Calu3 (cell line): ENCODE measurements at places on chromosomes 3 and 15.
A peak's percentile ranks its signal among the peaks of the same experiment; 100 is the strongest.

DNA sequence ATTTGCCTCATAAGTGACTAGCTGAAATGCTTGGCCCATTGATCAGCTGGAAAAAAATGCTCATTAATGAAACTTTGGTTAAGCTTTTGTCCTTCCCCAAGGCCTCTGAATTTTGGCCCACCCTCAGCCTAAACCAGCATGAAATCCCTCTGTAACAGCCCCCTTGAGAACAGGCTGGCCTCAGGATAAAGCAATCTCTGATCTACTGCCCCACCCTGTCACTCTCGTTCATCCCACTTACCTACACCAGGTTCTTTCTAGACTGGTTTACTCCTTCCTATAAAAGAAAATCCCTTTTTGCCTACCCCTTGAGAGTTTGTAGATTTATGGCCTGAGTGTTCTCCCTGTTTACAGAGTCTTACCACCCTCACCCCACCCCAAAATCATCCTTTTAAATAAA lies 3.4 kb upstream of the AEN start:
- H3K27ac ChIP-seq, result no peak overlapping the region
- DNase-seq, result no peak
- H3K4me1 ChIP-seq, result peaks cover 44% of the 10 kb centered on the region
- peaks cover 33% of the 10 kb centered on the region for H3K36me3 ChIP-seq
- no peaks in the 10 kb centered on the region for H3K27me3 ChIP-seq

DNA sequence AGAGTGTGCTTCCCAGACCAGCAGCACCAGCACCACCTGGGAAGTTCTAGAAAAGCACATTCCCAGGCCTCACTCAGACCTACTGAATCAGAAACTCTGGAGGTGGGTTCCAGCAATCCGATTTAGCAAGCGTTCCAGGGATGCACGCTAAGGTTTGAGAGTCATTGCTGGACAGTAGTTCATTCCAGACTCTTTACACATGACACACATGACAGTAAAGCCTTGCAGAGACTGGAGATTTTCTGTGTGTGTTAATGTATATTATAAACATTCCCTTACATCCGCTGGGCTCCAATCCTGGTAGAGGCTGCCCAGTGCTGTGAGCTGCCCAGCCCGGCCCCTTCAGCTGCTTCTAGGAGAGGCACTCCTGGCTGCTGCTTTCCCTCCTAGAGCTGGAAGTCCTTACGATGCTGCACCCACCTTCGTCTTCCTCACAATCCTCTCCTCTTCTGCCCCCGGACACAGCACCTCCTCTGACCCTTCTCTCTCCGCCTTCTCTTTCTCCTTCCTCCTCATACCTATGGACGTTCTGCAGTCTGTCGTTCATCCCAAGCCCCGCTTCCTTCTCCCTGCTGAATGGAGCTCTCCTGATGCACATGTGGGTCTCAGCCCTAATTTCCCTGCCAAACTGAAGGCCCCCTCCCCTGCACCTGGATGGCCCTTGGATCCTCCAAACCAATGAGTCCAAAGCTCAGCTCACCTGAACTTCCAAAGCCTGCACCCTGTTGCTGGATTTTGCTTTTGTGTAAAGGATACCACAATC lies 44.4 kb downstream of the ITGA11 start:
- H3K27me3 ChIP-seq, result peaks cover 36% of the 10 kb centered on the region
- H3K36me3 ChIP-seq, result no peaks in the 10 kb centered on the region
- no peak for DNase-seq
- no peak overlapping the region for H3K27ac ChIP-seq
- no peaks in the 10 kb centered on the region for H3K4me1 ChIP-seq

GRCh38 chr3:39282057-39282456 lies 2.2 kb upstream of the CX3CR1 start:
- H3K36me3 ChIP-seq, result no peaks in the 10 kb centered on the region
- no peak for DNase-seq
- H3K4me3 ChIP-seq, result no peak overlapping the region
- H3K27me3 ChIP-seq, result peaks cover 18% of the 10 kb centered on the region
- no peaks in the 10 kb centered on the region for H3K4me1 ChIP-seq

DNA sequence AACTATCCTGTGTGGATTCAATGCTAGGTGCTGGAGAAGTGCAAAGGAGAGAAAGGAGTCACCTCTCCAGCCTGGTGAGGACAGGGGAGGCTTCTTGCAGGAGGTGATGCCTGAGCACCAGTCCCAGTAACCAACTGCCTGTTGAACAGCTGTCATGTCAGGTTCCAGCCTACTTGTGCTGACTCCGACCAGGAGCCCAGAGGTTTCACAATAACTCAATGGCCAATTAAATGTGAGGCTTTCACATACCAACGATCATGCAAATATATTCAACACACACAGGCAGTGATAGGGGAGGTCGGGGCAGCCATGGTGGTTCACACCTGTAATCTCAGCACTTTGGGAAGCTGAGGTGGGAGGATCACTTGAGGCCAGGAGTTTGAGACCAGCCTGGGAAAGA lies 7.7 kb downstream of the SORD start:
- no peak for DNase-seq
- H3K4me1 ChIP-seq, result peaks cover 16% of the 10 kb centered on the region
- no peak overlapping the region for H3K4me3 ChIP-seq
- no peaks in the 10 kb centered on the region for H3K36me3 ChIP-seq
- H3K27me3 ChIP-seq, result no peaks in the 10 kb centered on the region

DNA sequence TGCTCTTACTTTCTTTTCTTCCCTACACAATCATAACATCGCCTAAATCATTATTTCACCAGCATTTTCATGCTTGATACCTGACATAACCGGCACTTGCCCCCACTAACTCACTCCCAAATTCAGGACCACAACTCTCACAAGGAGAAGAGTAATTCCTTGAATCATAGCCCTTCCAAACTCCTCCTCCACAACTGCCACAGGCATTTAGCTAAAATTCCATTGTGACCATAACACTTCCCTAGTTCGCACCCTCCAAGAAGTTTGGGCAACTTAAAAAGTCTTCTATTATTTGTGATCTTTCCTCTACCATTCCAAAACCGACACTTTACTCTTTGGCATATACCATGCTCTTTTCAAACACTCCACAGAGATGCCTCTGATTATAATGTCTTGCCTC lies 59.4 kb upstream of the XRN1 start:
- H3K4me1 ChIP-seq, result no peaks in the 10 kb centered on the region
- no peak overlapping the region for H3K27ac ChIP-seq

- no peak overlapping the region for H3K27ac ChIP-seq
- H3K27me3 ChIP-seq, result no peaks in the 10 kb centered on the region
- H3K36me3 ChIP-seq, result peaks cover 10% of the 10 kb centered on the region
- H3K4me3 ChIP-seq, result no peak overlapping the region
- H3K4me1 ChIP-seq, result peaks cover 5% of the 10 kb centered on the region
Measured at GRCh38 chr15:49227602-49228001, 57.6 kb downstream of the GALK2 start.

GRCh38 chr15:46735115-46735514 lies 982.2 kb upstream of the SEMA6D start:
- no peak overlapping the region for H3K4me3 ChIP-seq
- no peak overlapping the region for H3K27ac ChIP-seq
- no peaks in the 10 kb centered on the region for H3K4me1 ChIP-seq
- H3K36me3 ChIP-seq, result no peaks in the 10 kb centered on the region

GRCh38 chr15:63457379-63457778 lies 47.0 kb upstream of the USP3 start:
- DNase-seq, result no peak
- H3K27ac ChIP-seq, result no peak overlapping the region
- no peak overlapping the region for H3K4me3 ChIP-seq
- no peaks in the 10 kb centered on the region for H3K27me3 ChIP-seq

DNA sequence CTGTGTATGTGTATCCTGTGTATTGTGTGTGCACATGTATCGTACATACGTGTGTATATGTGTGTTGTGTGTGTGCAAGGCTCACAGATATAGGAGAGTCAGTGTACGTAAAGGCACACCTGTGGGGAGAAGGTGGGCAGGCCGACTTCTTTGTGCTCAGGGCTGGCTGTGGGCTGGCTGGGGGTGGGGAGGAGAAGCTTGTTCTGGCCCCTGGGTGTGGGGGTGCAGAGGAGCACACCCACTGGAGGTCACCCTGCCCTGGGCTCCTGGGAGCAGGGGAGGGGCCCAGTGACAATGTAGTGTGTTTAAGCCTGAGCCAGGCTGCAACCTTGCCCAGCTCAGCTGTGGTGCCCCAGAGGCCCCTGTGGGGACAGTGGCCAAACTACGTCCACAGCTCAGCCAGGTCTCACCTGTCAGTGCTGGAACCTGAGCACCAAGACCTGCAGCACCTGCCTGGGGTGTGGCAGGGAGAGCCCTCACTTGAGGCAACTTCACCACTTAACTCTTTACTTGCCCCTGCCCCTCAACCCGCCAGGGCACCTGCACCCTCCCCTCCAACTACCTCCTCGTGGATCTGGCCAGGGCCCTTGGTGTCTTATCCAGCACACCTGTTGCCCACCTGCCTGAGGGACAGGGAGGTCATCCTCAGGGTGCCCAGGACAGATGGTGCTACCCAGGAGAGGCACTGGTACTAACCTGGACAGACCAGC lies 2.6 kb upstream of the HHATL start:
- no peaks in the 10 kb centered on the region for H3K4me1 ChIP-seq
- peaks cover 89% of the 10 kb centered on the region for H3K27me3 ChIP-seq
- H3K4me3 ChIP-seq, result no peak overlapping the region
- DNase-seq, result no peak
- no peak overlapping the region for H3K27ac ChIP-seq

DNA sequence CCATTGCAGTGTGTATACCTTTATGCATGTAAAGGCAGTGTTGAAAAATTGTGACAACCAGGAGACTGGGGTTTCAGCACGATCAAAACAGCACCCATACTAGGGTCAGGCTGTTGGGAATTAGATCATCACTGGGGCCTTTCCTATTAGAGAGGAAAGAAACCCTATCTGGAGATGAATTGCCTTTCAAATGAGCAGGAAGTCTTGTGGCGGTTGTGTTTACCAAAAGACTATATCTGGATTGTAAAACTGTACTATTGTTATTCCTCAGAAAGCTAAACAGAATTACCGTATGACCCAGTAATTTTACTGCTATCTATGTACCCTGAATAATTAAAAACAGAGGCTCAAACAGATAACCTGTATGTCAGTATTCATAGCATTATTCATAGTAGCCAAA lies 10.1 kb downstream of the UBE2E1 start:
- no peak overlapping the region for H3K27ac ChIP-seq
- no peak for DNase-seq
- no peaks in the 10 kb centered on the region for H3K27me3 ChIP-seq
- H3K36me3 ChIP-seq, result peaks cover 9% of the 10 kb centered on the region

- no peak overlapping the region for H3K4me3 ChIP-seq
- no peaks in the 10 kb centered on the region for H3K27me3 ChIP-seq
Measured at GRCh38 chr3:185490241-185490640, 8.6 kb downstream of the TMEM41A start.

DNA sequence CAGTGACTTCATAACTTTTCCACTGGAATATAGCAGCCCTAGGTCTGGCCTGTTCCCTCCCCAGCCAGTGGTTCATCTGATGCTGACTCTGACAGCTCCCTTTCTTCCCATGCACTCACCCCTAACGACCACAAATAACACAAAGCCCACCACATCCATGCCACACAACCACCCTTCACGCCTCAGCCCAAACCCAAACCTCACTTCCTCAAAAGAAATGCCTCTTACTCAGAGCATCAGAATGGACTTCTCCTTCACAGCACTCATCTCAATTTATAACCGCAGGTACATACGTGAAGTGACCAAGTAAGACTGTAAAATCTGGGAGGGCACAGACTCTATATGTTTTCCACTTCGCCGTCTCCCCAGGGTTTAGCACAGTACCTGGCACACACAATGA lies 1.1 kb downstream of the RBSN start:
- peaks cover 26% of the 10 kb centered on the region for H3K36me3 ChIP-seq
- H3K4me3 ChIP-seq, result peak overlapping the region; percentile 92
- peak overlapping the region; percentile 42 for H3K27ac ChIP-seq
- peaks cover 19% of the 10 kb centered on the region for H3K4me1 ChIP-seq

- H3K27me3 ChIP-seq, result no peaks in the 10 kb centered on the region
- H3K4me3 ChIP-seq, result no peak overlapping the region
- peaks cover 34% of the 10 kb centered on the region for H3K36me3 ChIP-seq
- H3K27ac ChIP-seq, result peak overlapping the region; percentile 96
- H3K4me1 ChIP-seq, result peaks cover 59% of the 10 kb centered on the region
Measured at GRCh38 chr15:100726421-100727190, 124.2 kb downstream of the ASB7 start.

GRCh38 chr3:77079988-77080610 lies 40.2 kb downstream of the ROBO2 start:
- no peak overlapping the region for H3K4me3 ChIP-seq
- H3K36me3 ChIP-seq, result no peaks in the 10 kb centered on the region
- no peak overlapping the region for H3K27ac ChIP-seq
- H3K4me1 ChIP-seq, result no peaks in the 10 kb centered on the region
- no peaks in the 10 kb centered on the region for H3K27me3 ChIP-seq

GRCh38 chr15:101804375-101804774 lies 1.1 kb downstream of the OR4F6 start:
- H3K36me3 ChIP-seq, result no peaks in the 10 kb centered on the region
- H3K27me3 ChIP-seq, result peaks cover 52% of the 10 kb centered on the region
- no peak for DNase-seq

- peak; percentile 23 for DNase-seq
- no peaks in the 10 kb centered on the region for H3K4me1 ChIP-seq
- peaks cover 64% of the 10 kb centered on the region for H3K27me3 ChIP-seq
- H3K27ac ChIP-seq, result no peak overlapping the region
- no peak overlapping the region for H3K4me3 ChIP-seq
Measured at GRCh38 chr15:88166082-88166993, 90.2 kb downstream of the NTRK3 start.

DNA sequence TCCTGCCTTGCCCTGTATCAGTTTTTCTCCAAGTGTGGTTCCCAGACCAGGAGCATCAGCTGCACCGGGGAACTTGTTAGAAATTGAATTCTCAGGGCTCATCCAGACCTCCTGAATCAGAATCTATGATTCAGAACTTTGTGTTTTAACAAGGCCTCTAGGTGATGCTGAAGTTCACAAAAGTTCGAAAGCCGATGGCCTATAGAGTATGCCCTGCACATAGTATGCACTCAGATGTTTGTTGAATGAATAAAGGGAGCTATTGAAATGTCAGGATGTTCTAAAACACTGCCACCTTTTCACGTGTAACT lies 664 bp upstream of the LARP6 start:
- peaks cover 33% of the 10 kb centered on the region for H3K36me3 ChIP-seq
- no peaks in the 10 kb centered on the region for H3K27me3 ChIP-seq
- H3K4me1 ChIP-seq, result peaks cover 48% of the 10 kb centered on the region
- H3K4me3 ChIP-seq, result peak overlapping the region; percentile 91

- peaks cover 8% of the 10 kb centered on the region for H3K36me3 ChIP-seq
- peak; percentile 85 for DNase-seq
- peak overlapping the region; percentile 93 for H3K27ac ChIP-seq
- peaks cover 39% of the 10 kb centered on the region for H3K4me1 ChIP-seq
- no peaks in the 10 kb centered on the region for H3K27me3 ChIP-seq
- H3K4me3 ChIP-seq, result peak overlapping the region; percentile 69
Measured at GRCh38 chr3:193744048-193744821, 151.2 kb downstream of the OPA1 start.
